ENCODE measurements at places on chromosomes 3 and 15.

DNA sequence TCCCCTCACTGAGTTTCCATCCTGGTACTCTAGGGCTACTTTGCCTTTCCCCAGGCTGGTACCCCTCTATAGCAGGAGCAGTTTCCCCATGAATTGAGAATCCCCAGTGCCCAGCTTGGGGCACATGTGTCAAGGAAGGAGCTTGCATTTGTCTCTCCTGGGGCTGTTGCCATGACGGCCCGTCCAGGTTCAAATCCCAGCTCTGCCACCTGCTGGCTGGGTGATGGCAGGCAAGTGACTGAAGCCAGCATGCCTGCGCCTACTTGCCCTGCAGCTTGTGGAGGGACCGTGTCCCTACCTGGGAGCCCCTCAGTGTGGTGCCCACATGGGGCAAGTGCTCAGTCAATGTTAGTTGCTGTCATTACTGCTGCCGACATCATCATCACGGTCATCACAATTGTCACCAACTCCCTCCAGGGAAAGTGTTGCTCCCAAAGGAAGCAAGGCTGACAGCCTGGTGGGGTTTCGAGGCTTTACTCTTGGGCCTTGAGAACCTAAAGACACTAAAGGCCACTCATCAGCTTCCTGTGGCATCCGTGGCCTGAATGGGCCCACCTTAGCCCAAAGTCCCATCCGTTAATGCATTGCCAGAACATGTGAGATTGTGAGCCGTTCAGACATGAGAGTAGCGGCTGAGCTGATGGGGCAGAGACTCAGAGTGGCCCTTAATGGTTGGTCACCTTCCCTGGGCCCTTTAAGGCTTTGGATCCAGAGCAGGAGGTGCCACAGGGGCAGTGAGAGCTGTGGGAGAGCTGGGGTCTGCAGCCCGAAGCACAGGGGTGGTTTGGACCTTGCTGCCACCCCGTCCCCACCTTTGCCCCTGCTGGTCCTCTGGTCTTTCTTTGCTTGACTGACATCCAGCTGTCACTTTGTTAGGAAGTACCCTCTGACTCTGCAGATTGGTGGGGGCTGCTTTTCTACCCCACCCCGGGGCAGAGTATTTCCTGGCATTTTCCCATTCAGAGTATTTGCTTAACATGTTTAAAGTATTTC, 144.4 kb downstream of the DNAJB8 start:
- peak; percentile 58 for DNase-seq

DNA sequence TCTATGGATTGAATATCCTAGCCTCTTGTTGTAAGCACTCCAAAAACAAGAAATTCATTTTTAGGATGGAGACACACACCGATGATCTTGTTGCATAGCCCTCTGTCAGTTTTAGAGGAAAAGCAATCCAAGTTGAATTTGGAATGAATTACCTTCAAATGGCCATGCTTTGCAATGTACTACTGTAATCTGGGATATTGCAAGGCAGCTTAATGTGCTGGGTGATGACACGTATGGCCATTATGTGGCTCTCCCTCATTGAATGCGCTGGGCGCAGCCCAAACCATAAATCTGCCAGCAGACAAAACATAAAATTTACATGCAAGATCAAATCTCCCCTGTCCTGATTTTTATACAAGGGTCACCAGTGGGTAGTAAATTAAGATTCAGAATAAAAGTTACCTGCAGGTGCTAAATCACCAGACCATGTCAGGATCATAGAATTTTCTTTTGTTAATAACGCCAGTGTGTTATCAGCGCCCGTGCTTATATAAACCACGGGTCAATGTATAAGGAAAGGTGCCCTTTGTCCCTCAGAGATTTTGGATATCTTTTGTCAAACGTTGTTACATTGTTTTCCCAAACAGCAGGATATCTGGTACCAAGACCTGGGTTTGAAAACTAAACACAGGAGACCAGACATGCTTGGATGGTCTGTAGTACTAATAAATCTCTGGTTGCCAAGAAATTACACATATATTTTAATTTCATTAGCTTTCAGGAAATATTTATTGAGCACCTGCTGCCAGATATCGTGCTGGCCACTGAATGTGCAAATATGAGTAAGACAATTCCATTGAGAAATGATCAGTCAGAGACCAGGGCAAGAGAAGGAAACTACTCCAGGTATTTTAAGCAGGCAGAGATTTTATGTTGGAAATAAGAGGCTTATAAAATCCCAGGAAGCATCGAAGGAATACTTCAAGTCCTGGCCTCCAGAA, 237.1 kb downstream of the EBLN2 start:
- no peak for DNase-seq

DNA sequence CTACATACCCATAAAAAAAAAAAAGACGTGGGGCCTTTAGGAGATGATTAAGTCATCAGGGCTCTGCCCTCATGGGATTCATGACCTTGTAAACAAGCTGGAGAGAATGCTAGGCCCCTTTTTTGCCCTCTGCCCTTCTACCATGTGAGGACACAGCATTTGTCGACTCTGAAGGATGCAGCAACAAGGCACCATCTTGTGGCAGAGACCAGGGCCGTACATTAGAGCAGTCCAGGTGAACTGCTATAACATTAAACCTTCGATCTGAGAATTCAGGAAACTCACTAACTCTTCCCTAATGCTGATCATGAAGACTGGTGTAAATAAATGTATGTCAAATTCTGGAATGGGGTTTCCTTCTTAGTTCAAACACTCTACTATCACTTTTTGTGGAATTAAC, 30.7 kb upstream of the SIAH2 start:
- no peak for DNase-seq

DNA sequence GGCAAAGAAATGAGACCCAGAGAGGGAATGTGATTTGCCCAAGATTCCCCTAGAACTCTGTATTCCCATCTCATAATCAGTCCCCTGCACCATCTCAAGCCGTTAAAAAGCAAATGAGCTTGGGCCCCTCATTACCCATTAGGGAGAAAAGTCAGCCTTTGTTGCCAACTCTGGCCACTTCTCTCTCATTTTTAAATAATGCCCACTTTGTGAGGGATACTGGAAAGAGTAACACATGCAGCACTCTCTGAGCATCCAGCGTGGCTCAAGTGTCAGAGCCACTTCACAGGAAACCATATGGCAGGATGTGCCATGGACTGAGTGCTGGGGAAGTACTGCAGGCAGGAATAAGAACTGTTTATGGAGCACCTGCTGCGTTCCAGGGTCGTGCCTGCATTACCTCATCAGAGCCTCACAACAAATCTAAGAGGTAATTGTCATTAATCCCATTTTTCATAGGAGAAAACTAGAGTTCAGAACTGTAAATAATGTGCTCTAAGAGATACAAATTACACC, 49.8 kb upstream of the SLC6A1 start:
- no peak for DNase-seq

GRCh38 chr3:148943506-148944205, 47.7 kb upstream of the GYG1 start:
- DNase-seq = no peak

DNA sequence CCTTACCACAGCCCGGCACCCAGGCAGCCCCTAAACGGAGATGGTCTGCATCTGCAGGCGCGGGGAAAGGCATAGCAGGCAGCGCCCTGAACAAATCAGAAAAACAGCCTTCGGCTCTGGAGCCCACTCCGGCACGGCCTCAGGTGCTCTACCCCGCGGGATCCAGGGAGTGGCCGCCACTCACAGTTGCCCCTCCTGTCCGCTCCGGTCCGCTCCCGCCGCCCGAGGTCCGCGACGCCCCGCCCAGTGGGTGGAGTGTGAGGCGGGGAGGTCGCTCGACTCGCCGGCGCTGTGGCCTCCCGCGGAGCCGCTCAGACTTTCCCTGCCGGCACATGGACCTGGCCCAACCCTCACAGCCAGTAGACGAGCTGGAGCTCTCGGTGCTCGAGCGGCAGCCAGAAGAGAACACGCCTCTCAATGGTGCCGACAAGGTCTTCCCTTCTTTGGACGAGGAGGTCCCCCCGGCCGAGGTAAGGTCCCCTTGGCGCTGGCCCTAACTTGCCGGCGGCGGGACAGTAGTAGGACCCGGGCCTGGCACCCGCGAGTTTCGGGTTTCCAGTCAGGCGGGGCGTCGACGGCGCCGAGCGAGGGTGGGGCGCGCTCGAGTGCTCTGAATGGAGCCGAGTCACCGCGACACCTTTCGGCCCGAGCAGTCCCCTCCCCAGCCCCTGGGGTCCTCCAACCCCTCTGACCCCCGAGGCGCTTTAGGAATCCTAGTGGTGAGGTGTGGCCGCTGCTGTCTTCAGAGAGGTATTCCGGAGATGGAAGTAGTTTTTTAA, at the start of gene C3orf52:
C3orf52 (plus strand) TSS at position 314 of the 779 bp plus-strand sequence; CDS start at position 333, 19 bp downstream.
- DNase-seq = peak; percentile 62

DNA sequence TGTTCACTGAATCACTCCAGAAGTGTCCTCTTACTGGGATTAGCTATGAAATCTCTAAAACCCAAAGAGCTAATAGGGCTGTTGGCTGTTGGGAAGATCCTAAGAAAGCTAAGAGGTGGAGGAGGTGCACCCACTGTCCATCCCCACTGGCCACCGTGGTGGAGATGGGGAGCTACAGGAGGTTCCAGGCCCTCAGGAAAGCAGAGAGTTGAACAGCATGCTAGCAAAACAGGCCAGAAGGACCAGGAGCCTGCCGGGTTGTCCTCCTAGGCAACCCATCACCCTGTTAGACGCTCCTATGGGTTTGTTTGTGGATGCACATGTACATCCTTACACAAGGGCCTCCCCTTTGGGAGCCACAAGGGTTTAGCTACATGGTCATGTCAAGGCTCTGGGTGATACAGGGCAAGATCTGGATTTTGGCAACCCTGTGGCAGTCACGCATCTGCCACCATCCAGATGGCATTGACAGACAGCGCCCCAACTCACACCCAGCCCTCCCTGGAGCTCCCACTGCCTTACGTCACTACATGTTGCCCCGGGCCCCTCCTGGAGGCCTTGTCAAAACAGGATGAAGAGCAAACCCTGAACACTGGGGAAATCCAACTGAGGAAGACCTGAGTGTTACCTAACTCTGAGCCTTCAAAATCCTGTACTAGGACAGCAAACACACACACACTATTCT, 208.1 kb downstream of the SLCO3A1 start:
- DNase-seq = no peak

DNA sequence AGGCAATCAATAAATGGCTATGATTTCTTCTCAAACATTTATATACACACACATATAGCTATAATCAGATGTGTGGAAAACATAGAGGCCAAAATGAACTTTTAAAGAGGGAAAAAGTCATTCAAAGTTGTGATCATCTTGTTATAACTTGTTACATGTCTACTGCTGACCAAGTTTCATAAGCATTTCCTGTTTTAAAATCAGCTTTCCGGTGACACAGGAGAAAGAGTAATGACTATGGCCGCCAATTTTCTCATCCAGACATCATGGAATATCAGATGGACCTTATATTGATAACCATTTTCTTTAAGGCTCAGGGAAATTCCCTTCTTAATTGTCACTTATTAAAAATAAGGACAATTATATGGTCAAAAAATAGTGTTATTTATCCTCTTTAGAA, 71.7 kb upstream of the AGTR1 start:
- no peak for DNase-seq

DNA sequence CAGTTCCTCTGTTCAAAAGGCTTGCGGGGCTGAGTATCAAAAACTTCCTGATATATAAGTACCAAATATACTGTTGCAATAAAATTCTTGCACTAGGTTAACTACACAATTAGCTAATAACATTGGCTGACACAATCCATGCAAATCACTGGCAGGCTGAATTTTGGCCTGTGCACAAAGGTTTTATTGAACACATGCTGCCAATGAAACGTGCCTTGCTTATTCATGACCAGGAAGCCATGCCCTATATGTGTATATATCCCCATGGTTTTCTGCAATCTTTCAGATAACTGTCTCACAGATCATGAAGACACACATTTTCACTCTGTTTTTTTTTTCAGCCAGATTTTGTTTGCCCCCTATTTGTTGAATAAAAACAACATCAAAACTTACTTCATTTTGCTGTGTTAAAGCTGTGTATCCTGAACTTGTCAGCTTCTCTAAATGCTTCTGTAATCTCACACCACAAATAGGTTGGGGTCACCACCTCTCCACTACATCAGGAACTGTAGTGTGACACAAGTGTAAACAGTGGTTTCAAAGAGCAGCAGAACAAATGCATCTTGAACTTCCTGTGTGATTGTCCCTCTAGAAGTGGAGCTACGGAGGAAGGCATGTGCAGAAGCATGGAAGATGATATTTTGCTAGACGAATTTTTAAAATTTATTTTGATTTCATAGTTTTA, 920.7 kb upstream of the NR2F2 start:
- DNase-seq = no peak

DNA sequence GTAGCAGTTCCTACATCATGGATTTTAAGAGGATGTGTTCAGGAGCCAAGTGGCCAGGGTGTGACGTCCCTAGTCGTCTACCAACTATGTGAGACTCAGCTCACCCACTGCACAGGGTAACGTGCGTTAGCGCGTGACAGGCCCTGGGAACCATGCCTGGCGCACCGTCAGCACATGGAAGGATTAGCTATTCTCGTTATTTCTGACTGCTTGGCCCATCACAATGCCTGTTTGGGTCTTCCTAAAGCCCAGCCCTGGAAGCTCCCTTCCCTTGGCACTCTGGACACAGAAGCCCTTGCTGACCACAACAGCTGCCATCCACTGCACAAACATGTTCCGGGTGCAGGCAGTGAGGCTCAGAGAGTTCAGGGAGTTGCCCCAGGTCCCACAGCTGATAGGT, 91.0 kb upstream of the RPL32 start:
- DNase-seq = no peak

GRCh38 chr3:160126051-160126450, 99.2 kb upstream of the C3orf80 start:
- DNase-seq = no peak

- peak; percentile 73 for DNase-seq
Observed at GRCh38 chr15:90851940-90852339, 16.4 kb upstream of the FURIN start.

GRCh38 chr3:6516694-6517093, 344.2 kb upstream of the GRM7 start:
- no peak for DNase-seq

- DNase-seq = no peak
Observed at GRCh38 chr3:46559091-46559704, 6.9 kb downstream of the LRRC2 start.

DNA sequence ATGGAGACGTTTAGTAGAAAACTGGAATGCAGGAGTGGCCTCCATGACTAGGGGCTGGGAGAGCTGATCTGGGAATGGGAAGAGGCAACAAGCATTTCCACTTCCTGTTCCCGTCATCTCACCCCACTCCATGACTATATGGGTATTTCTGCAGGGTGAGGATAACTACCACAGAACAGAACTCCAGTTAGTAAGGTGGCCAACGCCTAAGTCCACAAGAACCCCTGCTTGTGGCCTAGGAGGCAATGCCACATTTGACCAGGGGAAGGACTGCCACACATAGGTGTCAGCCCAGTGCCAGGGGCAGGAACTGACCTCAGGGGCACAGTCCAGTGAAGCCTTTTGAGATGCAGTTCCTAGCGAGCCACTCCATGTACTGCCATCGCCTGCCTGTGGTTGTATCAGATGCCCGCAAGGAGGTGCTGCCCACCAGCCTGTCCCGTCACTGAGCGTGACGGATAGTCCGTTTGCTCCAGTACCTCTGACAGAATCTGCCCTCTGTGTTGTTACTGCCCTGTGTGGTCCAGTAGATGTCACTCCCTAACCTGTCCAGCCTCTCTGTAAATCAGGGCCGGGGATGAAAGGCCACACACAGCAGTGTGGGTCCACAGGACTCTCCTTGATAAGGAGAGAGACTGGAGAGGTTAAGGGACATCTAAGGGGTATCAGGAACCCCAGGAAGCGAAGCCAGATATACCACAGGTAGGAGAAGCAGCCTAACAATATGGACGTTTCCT, 3.5 kb upstream of the MTFMT start:
- peak; percentile 46 for DNase-seq

GRCh38 chr3:98784042-98784441, 20.9 kb downstream of the ST3GAL6 start:
- DNase-seq = no peak

GRCh38 chr15:92885224-92886041, 14.7 kb upstream of the CHD2 start:
- DNase-seq = no peak
